ENCODE measurements at places on chromosomes 2 and 18.

GRCh38 chr2:43507137-43507536 is 88.7 kb downstream of the THADA start:
- no peak for DNase-seq

DNA sequence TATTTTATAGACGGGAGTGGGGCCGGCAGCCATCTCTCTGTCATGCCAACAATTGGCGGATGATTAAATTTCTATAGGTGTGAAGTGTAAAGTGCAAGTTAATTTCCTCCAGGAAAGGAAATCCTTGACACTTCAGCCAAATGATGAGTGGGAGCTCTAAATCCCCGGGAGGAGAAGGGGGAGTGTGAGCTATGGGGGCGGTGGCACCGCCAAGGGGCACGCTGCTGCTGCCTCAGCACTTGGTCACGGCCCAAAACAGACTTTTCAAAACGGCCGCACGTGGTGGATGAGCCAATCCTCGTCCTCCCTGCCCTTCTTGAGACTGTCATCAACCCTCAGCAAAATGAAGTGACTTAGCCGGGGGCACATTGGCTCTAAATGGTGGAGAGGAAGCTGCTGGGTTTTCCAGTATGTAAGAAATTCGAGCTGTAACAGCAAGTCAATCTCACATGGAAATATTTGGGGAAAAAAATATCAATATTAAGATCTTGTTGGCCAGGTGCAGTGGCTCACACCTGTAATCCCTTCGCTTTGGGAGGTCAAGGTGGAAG is 200.8 kb downstream of the TFCP2L1 start:
- no peak for DNase-seq

- no peak for DNase-seq
Observed at GRCh38 chr18:26471027-26471426, 77.3 kb downstream of the KCTD1 start.

DNA sequence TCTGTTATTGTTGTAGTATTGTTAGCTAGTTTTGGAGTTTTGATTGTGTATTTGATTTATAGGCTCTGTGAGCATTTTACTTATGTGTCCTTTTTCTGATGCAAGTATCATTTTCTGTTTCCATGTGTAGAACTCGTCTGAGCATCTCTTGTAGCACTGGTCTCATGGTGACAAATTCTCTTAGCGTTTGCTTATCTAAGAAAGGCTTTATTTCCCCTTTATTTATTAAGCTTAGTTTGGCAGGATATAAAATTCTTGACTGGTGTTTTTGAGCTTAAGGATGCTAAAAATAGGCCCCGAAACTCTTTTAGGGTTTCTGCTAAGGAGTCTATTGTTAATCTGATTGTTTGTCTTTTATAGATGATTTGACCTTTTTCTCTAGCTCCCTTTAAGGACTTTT is 57.6 kb upstream of the THUMPD2 start:
- no peak for DNase-seq

GRCh38 chr2:137117385-137117784 is 352.0 kb downstream of the THSD7B start:
- DNase-seq, result no peak

- DNase-seq, result no peak
Observed at GRCh38 chr18:50665519-50665918, 105.6 kb downstream of the MAPK4 start.

- no peak for DNase-seq
Observed at GRCh38 chr18:34892379-34892778, 148.8 kb upstream of the MAPRE2 start.

DNA sequence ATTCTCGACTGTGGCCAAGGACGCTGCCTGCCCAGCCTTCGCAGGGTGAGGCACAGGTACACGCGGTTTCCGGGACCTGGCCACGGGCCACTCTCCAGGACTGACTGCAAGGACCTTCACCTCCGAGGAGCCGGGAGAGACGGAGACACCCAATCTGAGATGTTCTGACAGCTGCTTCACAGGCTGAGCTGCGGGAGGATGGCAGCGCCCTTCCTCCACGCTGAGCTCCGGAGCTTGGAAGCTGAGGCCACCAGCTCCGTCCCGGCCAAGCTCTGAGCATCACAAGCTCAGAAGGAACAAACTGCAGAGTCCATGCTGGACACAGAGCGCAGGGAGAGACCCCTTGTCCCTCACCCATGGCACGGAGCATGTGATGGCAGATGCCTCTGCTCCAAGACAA is 71.1 kb upstream of the CTDP1 start:
- DNase-seq, result no peak

DNA sequence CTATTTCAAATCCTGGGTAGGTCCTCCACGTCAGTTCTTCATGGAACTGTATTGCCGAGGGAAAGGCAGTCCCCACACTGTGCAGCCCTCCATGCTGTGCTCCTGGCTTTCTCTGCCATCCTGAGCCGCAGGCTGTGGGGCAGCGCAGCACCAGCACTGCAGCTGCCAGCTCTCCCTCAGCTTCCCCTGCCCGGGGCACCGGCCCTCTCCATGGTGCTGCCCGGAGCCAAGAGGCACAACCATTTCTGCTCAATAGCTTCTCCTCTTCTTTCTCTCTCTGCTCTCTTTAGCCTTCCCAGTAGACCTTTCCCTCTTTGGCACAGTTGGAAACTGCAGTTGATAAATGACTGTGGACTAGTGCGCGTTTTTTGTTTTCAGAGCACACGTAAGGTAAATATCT is 12.1 kb downstream of the ANKRD23 start:
- DNase-seq, result no peak

GRCh38 chr18:8882632-8883408 is 177.5 kb downstream of the MTCL1 start:
- no peak for DNase-seq

DNA sequence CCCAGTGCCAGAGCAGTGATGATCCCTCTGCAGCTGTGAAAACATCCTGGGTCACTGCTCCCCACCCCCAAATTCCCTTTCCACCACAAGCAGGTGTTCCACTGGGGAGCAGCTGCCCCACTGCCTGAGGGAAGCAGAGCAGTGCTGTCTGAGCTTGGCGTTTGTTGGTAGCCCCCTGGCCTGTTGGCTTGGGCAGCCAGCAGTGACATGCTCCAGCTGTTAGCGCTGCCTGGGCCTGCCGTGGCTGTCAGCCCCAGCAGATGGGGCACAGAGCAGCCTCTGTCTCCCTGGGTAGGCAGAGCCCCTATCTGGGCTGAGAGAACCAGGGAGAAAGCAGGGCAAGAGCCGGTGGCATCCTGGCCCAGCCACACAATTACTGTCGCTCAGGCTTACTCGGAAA is 247.7 kb downstream of the GLI2 start:
- no peak for DNase-seq

DNA sequence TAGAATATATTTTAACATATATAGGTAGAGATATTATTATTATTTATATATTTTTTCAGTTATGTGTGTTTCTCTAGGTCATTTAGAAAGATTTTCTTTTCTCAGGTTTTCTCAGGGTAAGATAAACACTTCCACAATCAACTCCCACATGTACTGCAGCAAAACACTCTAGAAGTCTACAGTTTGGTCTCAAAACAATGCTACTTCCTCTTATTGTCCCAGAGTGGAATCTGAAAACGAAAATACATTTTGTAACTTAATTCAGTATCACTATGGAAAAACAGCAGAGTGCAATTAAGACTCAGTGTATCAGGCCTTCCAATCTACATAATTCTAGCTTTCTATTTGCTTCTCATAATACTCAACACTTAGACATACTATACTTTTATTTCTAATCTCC is 190.1 kb upstream of the SLC35G4 start:
- DNase-seq, result no peak

- no peak for DNase-seq
Observed at GRCh38 chr2:128692895-128693742, 374.5 kb upstream of the HS6ST1 start.

- DNase-seq, result no peak
Observed at GRCh38 chr2:231306791-231307393, 88.6 kb upstream of the B3GNT7 start.

GRCh38 chr18:36532394-36532793 is 234.9 kb downstream of the FHOD3 start:
- DNase-seq, result no peak

DNA sequence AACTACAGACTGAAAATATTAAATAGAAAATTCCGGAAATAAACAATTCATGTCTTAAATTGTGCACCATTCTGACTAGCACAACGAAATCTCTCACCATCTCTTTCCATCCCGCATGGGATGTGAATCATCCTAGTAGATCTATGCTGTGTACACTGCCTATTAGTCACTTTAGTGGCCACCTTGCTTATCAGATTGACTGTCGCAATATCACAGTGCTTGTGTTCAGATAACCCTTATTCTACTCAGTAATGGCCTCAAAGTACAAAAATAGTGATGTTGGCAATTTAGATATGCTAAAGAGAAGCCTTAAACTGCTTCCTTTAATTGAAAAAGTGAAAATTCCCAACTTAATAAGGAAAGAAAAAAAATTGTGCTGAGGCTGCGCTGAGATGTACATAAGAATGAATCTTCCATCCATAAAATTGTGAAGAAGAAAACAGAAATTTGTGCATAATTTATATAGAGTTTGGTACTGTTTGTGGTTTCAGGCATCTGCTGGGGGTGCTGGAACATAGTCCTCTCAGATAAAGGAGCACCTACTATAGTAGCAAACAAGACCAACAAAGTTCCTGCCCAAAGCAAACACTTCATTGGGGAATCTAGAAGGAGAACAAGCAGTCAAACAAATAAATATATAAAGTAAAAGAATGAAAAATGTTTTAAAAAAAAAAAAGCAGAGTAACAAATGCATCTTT is 12.0 kb downstream of the PSMD1 start:
- no peak for DNase-seq

GRCh38 chr2:43748333-43748732 is 25.5 kb upstream of the DYNC2LI1 start:
- peak; percentile 9 for DNase-seq

DNA sequence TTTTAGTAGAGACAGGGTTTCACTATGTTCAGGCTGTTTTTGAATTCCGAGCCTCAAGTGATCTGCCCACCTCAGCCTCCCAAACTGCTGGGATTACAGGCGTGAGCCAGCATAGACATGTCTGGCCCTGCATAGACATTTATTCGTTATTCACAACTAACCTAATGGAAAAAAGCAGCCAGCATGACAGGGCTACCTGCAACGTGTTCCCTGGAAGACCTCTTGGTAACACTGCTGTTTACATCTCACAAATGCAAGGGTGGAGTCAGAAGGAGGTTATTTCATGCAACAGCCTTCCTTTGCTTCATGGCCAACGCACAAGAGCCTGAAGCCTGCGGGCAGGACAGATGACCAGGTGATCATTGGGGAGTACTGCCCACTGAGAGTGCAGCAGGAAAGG is 9.2 kb downstream of the SERPINE2 start:
- DNase-seq, result no peak

GRCh38 chr2:173058673-173059072 is 17.0 kb upstream of the MAP3K20 start:
- no peak for DNase-seq

GRCh38 chr2:234191819-234192407 is 141.4 kb downstream of the SPP2 start:
- DNase-seq, result no peak

DNA sequence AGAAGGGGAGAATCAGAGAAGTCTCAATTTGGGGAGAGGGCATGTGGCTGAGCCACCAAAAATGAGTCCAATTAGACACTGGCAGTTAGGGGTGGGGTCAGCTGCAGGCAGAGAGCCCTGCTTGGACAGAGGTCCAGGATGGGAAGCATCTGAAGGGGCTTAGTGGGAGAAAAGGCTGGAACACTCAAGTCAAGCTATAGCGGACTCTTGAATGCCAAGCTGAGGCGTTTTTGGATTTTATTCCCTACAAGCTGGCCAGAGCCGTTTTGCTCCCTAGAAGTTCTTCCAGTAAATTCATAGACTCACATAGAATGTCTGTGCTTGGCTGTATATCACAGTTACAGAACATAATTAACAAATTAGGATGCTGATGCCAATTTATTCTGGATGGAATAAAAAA is 172.8 kb downstream of the ACOXL start:
- no peak for DNase-seq

GRCh38 chr2:69386360-69386759 is 667 bp downstream of the GFPT1 start:
- no peak for DNase-seq

- DNase-seq, result no peak
Observed at GRCh38 chr2:37190290-37190689, 1.8 kb upstream of the SULT6B1 start.

DNA sequence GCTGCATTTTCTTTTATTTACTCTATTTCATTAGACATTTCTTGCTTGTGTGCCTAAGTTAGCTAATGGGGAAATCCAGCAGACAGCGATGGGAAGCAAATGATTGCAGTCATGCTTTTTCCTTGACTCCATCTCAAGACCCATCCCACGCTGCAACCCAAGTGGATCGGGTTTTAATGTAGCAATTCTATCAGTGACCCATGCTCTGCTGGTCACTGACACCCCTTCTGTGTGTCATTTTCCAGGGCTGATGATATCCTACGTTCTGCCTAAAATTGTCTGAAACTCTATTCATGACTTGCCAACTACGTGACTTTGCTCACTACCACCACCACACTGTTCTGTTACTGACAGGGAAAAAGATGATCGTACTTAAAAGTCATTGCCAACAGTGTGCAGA is 129.8 kb downstream of the CCBE1 start:
- DNase-seq, result no peak

DNA sequence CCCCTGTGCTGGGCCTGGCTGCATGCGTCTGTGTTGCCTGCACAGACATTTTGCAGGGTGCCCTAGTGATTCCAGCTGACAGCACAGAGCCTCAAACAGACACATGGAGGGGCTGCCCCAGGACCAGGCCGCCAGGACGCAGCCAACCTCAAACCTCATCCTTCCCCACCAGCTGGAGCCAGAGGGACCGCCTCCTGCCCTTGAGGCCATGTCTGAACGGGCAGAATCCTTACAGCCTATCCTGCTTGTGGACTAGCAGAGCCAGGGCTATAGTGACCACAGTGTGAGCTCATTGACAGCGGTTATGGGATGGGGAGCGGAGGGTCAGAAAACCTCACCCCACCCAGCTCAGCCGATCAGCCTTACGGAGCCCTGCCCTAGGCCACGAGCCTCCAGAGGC is 22.4 kb downstream of the ODC1 start:
- no peak for DNase-seq

All from stimulated activated CD4-positive, alpha-beta T cell treated with anti-CD3 and anti-CD28 coated beads, Interleukin-2, amount 100 ng/mL, for 48 hours (primary cell).